NAMALWA (cell line): ENCODE measurements at places on chromosomes 6 and 20.

DNA sequence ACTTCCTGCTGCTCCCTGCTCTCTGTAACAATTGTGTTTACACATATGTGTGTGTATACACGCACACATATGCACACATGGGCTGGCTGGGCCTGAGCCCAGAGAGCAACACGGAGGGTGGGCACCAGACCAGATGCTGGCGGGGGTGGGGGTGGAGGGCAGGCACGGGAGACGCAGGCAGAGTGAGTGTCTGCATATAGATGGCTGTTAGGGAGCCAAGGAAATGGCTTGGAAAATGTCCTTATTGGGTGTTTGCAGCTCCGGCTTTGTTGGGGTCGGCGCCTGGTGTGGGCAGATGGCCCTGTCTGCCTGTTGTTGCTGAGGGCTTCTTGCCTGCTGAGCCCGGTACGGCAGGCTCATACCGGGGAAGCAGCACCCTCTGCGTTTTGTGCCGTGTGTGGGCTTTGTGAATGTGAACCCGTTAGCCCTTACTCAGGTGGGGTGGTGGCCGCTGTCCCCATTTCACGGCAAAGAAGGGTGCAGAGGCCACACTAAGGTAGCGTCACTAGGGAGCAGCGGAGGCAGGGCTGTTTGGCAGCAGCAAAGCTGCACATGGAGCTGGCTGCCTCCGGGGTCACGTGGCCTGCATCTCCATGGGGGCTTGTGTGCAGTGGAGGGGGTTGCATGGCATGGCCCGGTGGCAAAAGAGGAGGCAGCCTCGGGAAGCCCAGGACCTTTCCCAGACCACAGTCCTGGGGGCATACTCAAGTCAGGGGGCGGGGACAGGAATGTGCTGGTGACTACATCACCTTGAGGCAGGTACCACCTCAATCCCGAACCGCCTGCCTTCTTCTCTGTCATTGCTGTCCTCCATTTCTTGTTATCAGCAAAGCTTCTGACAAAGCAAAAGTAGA, 47.4 kb upstream of the SRF start:
- no peak for DNase-seq

- no peak for DNase-seq
These were observed 62.0 kb upstream of the SMLR1 start for GRCh38 chr6:130765181-130765727.

DNA sequence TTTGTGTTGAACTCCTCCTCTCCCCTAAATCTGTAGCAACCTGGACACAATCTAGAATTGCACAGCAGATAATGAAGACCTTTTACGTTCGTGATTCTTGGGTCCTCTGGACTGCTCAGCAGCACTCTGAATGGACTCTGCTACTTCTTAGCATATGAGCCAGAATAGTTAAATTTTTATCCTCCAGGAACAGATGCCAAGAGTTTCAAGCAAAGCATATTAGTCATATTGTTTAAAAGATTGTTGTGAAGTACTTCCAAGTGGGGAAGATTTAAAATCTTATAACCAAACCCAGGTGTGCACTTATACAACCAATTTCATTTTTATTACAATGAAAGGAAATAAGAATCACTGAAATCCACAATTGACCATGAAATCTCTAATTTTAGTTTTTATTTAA, 118.9 kb upstream of the EXOC2 start:
- DNase-seq = no peak

GRCh38 chr6:159533016-159533415, 160.0 kb downstream of the SOD2 start:
- DNase-seq = no peak

DNA sequence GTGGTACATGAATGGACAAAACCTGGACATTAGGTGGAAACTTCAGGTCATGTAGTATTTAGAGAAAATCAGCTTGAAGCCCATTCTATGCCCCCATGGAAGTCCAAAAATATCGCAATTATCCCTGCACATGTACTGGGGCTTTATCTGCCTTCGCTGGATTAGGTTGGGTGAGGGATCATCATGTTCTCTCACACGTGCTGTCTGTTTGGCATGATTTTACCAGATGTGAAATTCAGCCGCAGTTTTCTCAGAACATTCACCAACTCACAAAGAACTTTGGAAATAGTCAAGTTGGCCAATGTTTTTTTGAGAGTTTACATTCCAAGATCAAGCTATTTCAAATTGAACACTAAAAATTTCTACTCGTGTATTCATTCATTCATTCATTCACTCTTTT, 459.8 kb upstream of the CITED2 start:
- DNase-seq = no peak

GRCh38 chr6:105433723-105434122, 30.8 kb upstream of the PREP start:
- DNase-seq = no peak

DNA sequence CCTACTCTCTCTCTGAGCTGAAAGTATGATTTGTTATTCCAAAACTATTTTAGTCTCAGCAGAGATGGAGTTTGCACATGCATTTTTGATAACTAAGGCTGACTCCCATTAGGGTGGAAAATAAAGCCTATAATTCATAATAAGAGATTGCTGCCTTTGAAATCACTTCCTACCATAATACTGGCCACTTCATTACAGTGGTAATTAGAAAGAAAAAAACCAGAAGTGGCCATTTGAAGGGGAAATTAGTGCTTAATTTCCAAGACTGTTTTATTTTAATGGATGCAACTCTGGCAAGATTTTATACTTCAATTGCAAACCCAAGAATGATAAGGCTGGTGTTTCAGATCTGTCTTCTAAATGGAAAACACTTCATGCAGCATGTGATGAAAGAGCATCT, 43.4 kb downstream of the SLC35B3 start:
- no peak for DNase-seq

DNA sequence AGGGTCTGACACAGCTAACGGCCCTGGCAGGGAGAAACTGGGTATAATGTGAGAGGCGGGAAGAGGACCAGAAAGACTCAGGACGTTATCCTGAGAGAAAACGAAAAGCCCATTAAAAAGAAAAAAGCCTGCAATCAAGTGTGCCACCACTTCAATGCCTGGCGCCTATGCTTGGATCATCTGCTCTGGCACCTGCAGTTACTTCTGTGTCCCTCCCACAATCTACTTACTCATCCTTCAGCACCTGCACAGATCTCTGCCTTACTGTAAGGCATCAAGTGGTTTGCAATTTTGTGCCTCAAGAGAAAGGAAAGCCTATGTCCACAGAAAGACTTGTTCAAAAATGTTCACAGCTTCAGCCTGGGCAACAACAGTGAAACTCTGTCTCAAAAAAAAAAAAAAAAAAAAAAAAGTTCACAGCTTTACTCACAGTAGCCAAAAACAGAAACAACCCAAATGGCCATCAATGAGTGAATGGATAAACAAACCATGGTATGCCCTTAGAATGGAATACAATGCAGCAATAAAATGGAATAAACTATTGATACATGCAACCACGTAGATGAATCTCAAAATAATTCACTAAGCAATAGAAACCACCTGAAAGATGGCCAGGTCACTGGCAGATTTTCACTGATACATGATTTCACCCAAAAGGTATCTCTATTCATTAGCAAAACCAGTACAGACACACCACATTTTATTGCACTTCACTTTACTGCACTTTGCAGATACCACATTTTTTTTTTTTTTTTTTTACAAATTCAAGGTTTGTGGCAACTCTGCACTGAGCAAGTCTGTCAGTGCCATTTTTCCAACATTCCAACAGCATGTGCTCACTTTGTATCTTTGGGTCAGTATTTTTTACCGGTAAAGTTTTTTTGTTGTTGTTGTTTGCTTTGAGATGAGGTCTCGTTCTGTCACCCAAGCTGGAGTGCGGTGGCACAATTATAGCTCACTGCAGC, 48.6 kb downstream of the ABHD12 start:
- DNase-seq = peak; percentile 18
